ENCODE measurements at places on chromosomes 16 and 17. TPM values are rescaled to one million over a fixed set of nuclear protein-coding genes. Genes with fewer than 3 reads are reported as not detected.

DNA sequence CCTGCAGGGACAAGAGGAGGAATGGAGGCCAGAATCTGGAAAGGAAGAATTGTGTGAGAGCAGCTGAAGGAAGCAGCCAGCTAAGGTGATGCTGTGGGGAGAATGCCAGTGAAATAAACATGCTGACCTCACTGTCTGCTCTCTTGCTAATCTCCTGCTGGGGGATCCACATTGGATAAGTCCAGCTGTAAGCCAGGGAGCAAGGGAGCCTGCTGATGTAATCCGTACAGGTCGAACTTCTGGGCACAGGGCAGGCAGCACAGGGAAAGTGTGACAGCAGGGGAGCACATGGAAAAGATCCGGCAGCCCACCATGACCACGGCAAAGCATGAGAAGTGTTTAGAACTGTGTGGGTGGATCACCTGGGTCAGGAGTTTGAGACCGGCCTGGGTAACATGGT is 7.5 kb upstream of the XPO6 start:
- no peak for DNase-seq

DNA sequence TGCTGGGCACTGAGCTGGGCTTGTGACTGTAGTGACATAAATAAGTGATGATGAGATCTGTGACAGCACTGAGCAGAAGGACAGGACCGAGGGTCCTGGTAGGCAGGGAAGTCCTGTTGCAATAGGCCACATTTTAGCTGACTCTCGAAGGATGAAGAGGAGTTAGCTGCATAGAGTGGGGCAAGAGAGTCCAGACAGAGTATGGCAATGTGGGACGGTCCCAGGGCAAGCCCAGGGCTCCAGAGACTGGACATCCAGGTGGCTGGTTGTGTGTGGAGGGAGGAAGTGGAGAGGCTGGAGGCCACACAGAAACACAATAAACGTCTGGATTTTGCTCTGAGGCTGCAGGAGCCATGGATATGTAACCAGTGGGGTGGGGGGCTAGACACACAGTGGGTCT is 64.5 kb upstream of the ZNF423 start:
- DNase-seq: no peak

GRCh38 chr16:75265911-75266701 is 14.7 kb upstream of the BCAR1 start:
- peak; percentile 79 for DNase-seq

- DNase-seq: peak; percentile 95
Observed at GRCh38 chr17:60941028-60941427, 263.4 kb downstream of the BCAS3 start.

SLC4A1 gene
- not detected for total RNA-seq
